Jurkat, Clone E6-1 (cell line): ENCODE measurements at places on chromosomes 1 and 21.

DNA sequence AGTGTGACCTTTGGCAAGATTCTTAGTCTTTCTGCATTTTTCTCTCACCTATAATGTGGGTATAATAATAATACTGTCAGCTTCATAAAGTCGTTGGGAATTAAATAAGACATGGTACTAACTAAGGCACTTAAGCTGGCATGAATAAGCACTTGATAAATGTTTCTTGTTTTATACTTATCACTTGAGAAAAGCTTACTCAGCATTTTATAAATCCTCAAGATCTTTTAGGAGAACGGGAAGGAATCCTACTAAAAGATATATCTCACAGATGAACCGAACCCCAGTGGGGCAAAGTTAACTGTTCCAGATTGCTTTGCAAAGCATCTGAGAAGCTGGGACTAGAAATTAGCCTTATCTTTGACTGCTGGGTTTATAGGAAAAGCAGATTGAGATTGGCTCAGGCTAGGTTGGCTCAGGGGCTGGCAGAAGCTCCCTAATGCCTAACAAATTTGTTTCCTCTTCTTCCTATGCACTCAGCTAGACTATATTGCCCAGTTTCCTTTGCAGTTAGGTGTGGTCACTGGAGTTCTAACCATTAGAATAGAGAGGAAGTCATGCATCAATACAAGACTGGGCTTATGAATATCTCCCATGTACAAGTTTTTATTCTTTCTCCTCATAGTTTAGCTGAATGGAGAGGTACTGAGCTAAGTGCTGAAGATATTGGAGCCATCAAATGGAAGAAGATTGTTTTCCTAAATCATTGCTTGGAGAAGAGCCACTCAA is 110.3 kb downstream of the TBX15 start:
- DNase-seq = no peak

DNA sequence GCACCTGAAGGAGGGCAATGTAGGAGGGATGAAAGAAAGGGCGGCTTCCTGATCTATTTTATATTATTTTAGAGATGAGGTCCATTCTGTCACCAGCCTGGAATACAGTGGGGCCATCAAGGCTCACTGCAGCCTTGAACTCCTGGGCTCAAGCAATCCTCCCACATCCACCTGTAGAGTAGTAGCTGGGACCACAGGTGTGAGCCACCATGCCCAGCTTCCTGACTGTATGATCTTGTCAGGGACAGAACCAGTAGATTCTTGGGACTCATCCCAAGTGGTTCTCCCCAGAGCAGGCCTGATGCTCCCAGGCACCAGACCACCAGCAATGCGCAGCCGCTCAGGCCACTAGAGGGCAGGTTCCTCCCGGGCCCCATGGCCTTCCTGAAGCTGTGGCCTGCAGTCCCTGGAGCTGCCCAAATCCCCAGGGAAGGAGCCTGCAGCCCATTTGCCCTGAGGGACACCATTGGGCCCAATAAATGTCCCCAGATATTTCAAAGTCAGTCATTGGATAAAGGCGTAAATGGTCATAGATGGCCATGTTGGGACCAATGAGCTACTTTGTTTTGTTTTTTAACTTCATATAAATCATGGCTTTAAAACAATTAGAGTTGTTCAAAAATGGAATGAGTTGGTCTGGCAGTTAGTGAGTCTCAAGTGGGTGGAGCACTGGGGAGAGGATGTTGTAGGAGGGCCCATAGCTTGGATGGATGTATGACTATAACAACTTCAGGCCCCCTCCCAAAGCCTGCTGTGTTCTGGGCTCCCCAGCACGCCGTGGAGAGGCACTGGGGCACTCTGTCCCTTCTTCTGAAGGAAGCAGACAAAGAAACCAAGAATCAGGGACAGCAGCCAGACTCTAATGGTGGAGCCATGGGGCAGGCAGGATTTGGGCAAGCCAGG is 44.7 kb upstream of the GOLT1A start:
- DNase-seq = no peak

- no peak for DNase-seq
Observed at GRCh38 chr1:181386340-181386739, 97.0 kb upstream of the CACNA1E start.

- DNase-seq = no peak
Observed at GRCh38 chr1:41455479-41456332, 28.8 kb downstream of the EDN2 start.

- DNase-seq = no peak
Observed at GRCh38 chr1:106232128-106232527, 824.3 kb upstream of the PRMT6 start.

DNA sequence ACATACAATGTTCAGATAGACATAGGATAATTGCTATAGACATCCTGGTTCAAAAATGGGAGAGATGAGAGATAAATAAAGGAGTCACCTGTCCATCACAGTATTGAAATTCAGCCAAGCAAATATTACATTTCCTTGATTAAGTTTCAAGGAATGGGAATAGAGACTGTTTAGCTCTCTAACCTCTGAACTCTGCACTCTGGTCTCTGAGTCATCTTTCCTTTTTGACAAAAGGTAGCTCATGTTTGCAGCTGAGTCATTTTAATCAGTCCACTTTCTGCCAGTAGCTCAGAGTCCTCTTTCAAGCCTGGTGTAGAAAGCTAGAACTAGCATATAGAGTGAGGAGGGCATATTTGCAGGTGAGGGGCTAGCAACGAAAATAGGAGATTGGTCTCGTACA is 51.4 kb upstream of the GJA8 start:
- no peak for DNase-seq

- no peak for DNase-seq
Observed at GRCh38 chr1:222284466-222284865, 263.4 kb downstream of the HHIPL2 start.

- DNase-seq = no peak
Observed at GRCh38 chr21:33396436-33396835, 6.8 kb upstream of the IFNGR2 start.

GRCh38 chr21:31180256-31181081 is 142.2 kb upstream of the KRTAP19-8 start:
- peak; percentile 65 for DNase-seq

GRCh38 chr1:50959913-50960844 is at the start of gene FAF1:
FAF1 (minus strand) TSS chr1:50960267; CDS start chr1:50959811, 456 bp downstream.
- DNase-seq = peak; percentile 97

DNA sequence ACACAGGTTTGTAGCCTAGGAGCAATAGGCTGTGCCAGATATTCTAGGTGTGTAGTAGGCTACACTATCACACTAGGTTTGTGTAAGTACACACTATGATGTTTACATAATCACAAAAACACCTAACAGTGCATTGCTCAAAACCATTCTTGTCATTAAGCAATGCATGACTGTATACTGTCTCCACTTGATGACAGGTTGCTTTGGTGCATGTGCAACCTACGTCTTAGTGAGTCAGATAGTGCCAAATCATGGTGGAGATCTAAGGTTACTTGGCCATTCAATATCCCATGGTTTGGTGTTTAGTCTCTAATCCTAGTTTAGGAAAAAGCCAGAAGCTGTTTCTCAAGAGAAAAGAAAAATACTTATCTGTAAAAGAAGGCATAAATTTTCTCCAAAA is 181.1 kb downstream of the KCNK2 start:
- no peak for DNase-seq

GRCh38 chr1:209341146-209341545 is 242.4 kb upstream of the CAMK1G start:
- no peak for DNase-seq

- no peak for DNase-seq
Observed at GRCh38 chr1:38076038-38076437, 29.4 kb upstream of the POU3F1 start.

DNA sequence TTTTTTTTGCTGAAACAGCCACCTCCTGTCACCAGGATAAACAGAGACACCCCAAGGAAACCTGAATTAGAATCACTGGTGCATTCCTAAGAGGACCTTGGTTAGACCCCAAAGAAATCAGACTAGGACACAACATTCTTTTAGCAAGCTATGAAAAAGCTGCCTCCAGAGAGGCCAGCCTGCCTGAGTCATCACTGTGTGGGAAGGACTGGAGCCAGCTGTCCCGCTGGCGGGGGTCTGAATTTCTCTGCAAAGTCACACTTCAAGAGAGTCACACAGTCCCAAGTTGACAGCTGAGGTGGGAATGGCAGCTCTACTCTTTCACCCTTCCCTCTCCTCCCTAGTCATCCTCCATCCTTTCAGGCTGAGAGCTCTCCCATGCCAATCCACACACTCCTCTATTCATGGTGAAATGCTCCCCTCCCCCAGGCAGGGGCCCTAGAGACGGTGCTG is 405.0 kb upstream of the POU3F1 start:
- DNase-seq = no peak

DNA sequence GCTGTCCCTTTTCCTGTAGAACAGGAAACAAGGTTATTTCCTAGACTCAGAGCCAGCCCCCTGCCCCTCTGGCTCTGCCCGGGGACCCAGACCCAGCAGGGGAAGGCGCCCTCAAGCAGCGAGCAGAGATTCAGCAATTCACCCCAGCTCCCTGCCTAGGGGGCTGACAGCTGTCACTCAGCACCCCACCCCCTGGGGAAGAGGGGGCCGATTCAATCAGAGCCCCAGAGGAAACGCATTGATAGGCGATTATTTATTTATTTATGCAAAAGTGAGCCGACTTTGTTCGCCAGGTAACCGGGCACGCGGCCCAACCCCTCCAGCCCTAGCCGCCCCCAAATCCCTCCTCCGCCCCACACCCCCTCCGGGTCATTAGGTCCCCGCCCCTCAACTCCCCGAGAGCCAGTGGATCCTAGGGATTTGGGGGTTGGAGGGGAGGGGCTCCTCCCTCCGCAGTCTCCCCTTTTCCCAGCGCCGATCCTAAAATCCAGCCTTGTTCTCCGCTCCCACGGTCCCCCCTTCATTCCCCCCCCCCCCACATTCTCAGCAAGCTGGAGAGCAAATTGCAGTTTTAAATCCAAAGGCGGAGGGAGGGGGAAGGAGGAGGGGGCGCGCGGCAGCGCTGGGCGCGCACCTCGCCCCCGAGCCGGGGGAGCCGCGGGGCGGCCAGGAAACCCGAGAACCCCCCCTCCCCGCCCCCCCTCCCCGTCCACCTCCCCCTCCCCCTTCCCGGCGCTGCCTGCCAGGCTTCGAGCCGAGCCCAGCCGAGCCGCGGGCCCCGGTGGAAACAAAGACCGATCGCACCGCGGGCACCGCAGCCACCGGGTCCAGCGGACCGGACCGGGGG is 1.3 kb downstream of the AHDC1 start:
- no peak for DNase-seq

- no peak for DNase-seq
Observed at GRCh38 chr1:154859786-154860155, 10.3 kb downstream of the KCNN3 start.

DNA sequence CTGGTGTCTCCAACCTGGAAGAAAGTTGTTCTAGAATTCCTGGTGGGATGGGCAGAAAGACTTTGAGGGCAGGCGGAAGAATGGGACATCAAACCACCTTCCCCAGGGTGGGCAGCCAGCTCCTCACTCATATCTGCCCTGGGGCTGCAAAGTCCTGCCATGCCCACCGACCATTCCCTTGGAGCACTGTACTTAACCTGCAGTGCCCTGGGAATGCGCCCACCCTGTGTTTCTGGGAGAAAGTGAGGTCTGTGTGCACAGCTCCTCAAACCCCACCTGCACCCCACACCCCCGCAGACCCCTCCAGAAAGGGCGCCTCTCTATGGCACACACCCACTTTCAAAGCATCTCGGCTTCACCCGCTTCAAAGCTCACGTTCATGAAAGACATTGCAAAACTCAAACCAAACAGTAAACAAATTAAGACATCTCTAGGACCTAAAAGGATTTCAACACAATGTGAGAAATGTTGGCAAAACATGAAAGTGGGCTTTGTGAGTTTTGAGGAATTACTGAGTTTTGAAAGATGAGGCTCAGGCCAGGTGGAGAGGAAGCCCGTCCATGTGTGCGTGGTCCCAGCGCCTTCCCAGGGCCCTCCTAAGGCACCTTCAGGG is 25.1 kb downstream of the KRTAP10-1 start:
- no peak for DNase-seq

DNA sequence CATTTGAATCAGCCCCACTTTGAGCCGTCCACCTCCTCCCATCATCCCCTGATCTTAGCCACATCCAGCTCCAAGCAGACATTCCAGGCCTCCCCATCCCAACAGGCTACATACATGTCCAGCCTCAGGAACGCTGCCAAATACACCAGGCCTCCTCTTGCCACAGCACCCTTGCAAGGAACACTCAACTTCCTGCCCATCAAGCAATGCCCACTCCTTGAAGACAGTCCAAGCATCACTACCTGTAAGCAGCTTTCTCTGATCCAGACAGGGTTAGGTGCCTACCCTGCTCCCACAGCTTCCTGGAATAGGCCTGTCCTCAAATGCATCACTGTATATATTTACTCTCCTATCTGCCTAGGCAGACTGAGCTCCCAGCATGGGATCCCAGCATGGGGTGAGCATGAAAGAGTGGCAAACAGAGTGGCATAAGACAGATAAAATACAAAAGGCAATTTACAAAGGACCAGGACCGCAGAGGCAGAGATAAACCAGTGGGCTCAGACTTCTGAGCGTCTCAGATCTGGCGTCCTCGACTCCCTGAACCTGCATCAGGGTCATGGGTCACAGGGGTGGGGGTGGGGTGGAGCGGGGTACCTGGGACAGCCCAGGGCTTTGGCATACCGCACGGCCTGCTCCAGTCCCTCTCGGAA is 816 bp downstream of the HYI start:
- DNase-seq = no peak

GRCh38 chr1:22313321-22313720 is 138.3 kb upstream of the ZBTB40 start:
- DNase-seq = no peak

- DNase-seq = no peak
Observed at GRCh38 chr1:162007466-162007865, 16.2 kb downstream of the OLFML2B start.

DNA sequence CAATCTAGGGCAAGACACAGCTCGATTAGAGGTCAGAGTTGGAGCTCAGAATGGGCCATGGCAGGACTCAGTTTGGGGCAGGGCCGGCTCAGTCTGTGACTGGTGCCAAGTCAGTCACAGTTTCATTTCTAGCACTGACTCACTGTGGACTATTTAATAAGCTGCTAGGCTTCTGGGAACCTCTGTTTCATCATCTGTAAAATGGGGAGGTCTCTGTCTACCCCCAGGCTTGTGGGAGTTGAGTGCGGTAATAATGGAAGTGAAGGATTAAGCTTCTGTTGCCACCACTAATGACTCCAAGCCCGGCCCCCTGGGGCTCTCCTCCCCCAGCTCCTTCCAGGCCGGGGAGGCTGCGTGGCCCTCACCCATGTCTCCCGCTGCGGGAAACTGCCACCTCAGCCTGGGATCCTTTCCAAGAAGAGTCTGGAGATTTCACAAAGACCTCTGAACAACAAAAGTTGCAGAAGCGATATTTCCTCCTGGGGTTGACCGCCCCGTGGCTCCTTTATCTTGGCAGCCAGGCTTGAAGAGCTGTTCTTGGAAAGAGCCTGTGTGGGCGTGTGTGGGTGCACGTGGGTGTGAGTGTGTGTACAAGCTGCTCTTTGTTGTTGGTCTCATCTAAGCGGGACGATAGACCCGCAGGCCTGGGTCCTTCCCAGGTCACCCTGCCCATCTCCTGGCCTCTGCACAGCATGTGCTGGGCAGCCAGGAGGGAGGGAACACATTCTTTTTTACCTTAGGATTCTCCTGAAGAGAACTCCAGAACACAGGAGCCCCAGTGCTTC is 29.1 kb downstream of the KNCN start:
- DNase-seq = no peak

- no peak for DNase-seq
Observed at GRCh38 chr1:227940791-227941241, 6.9 kb downstream of the WNT9A start.
